ENCODE measurements at places on chromosomes 2 and 18. TPM values are rescaled to one million over a fixed set of nuclear protein-coding genes. Genes with fewer than 3 reads are reported as not detected.

The DPP10 gene
- total RNA-seq, result 11.2 TPM

The INHBB gene
- total RNA-seq, result 3.6 TPM

The CGREF1 gene
- 1.0 TPM for total RNA-seq

The CRYGD gene
- total RNA-seq, result not detected

The KCMF1 gene
- total RNA-seq, result 30.4 TPM

The CCDC148 gene
- total RNA-seq, result 0.78 TPM

The NBAS gene
- 34.0 TPM for total RNA-seq

The HSPE1 gene
- 99.5 TPM for total RNA-seq

The ASXL2 gene
- 8.3 TPM for total RNA-seq

The CEP68 gene
- 6.9 TPM for total RNA-seq

The RIT2 gene
- not detected for total RNA-seq

The BCL2L11 gene
- total RNA-seq, result 18.7 TPM

The HOXD13 gene
- total RNA-seq, result not detected

The SERPINB2 gene
- total RNA-seq, result not detected

The ZNG1B gene
- 19.4 TPM for total RNA-seq

The DUSP2 gene
- total RNA-seq, result 6.0 TPM

The CHMP3 gene
- total RNA-seq, result 64.6 TPM

The EDAR gene
- not detected for total RNA-seq
